ENCODE measurements at places on chromosomes 12 and 14.

DNA sequence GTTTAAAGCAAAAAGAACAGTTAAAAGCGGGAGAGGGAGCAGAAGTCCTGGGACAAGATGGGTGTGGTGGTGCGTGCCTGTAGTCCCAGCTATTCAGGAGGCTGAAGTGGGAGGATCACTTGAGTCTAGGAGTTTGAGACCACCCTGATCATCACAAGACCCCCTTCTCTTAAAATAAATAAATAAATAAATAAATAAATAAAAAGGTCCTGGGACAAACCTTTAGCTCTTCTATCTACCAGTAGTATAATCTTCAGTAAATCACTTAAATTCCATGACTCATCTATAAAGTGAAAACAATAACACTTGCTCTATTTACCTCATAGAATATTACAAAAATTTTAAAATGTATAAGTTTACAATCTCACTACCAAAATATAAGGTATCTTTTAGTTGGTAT is 5.8 kb downstream of the RACGAP1 start:
- DNase-seq: no peak

DNA sequence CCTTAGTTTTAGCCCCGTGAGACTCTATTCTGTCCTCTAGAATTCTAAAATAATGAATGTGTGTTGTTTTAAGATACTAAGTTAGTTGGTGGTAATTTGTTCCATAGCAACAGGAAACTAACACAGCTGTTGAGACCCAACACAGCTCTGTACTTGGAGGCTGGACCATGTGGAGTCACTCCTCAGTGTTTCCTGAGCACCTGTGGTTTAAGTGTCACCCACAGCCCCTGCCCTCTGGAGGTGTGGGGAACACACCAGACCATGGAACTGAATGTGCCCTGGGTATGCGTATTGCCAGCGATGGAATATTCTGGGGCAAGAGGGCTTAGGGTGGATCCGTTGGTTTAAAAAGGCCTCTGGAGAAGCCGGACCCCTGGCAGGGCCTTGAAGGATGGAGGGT is 16.6 kb upstream of the GPR68 start:
- no peak for DNase-seq

GRCh38 chr14:36134038-36134437 is 42.5 kb downstream of the PTCSC3 start:
- no peak for DNase-seq

DNA sequence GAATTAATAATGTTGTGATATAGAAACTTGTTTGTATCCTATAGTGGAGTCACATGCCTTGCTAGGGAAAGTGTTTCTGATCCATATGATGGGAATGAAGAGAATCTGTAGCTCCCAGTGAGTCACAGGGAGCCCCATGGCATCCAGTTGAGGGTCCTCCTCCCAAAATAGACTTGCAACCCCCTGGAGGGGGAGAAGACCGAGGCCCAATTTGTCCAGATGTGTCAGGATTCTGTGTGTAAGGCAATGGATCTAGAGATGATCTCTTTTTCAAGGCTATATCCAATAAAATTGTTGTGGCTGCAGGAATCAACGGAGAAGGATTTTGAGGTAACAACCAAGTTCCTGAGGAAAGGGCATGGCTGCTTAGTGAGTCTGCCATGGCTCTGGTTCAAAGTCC is 121.8 kb downstream of the BCL11B start:
- no peak for DNase-seq

GRCh38 chr12:65663648-65664047 is 160.6 kb upstream of the HMGA2 start:
- no peak for DNase-seq

DNA sequence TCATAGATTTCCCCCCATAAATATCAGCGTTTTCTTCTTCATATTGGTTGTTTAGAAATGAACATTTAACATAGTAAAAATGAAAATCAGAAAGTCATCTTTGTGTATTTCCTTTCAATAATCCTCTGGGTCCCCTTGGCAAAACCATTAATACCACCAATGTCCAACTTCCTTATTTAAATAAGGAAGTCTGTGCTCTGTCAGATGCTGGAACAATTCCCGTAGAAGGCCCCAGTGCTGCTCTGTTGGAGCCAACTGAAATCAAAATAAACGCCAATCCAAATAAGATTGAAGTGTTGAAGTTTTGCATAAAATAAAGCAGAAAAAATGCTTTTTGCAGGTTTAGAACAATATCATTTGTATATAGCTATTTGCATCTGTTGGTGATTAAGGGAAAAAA is 93.1 kb downstream of the PPM1H start:
- DNase-seq: no peak

DNA sequence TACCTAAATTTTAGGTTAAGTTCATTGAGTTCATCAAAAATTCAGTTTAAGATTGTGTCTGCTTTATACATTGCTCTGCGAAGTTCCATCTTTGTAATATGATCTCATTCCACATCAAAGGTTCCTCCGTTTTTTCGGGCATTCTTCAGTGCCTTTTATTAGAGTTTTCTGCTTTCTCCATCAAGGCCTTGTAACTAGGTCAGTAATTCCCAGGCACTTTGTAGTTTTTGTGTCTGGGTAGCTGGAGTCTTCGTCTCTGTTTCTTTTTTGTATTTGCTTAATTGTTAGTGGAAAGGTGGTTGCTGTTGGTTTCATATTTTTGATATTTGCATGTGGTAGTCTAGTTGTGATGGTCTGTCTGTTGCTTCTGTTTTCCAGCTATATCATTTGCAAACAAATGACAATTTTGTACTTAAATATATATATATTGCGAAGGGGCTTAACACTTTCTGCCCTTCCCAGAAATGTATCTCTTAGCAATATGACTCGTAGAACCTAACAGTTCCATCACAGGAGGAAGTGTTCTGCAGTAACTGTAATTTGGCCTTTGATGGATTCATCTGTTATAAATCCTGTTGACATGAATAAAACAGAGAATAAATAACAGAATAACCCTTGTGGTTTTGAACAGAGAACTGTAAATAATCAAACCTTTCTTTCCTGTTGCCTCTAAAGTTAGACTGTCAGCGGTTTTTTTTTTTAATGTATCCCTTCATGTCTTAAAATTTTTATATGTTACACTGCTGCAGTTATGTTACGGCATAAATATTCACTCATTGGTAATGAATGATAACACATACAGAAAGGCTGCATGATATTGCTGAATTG is 88.4 kb upstream of the DYNC1H1 start:
- DNase-seq: no peak

DNA sequence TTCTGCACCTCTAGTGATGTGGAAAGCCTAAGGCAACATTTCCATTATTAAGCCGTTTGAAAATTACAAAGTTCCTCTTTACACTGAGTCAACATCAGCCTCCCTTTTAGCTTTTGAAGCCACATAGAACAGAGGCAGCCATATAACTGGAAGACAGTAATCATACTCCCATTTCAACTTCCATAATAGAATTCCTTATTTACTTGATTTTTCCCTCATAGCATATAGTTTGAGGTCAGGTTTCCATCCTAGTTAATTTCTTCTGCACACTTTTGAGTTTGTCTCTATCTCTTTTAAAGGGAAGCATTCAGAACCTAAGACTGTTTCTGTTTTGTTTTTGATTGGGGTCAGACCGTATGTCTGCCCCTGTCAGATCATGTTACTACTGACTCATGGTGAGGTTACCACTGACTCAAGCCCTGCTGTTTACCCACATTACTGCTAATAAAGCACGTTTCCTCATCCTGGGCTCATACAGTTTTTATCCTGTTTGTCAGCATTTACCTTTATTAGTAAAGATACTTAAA is 161.0 kb downstream of the SLC38A4 start:
- DNase-seq: no peak

DNA sequence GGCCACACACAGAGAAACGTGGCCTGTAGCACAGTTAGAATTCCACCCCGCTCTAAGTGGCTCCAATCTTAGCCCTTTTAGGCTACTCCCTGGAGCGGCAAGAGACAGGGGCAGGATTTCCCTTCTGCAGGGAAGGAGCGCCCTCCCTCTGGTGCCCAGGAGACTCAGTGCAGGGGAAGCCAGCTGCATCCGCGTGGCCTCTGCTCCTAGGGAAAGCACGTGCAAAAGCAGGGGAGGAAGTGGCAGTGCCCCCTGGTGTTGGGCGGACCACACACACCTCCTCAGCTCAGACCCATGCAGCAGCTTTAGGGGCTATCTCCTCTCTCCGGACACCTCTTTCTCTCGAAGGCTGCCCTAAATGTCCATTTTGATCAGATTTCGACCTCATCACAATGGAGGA is 50.0 kb downstream of the SPRING1 start:
- DNase-seq: no peak

DNA sequence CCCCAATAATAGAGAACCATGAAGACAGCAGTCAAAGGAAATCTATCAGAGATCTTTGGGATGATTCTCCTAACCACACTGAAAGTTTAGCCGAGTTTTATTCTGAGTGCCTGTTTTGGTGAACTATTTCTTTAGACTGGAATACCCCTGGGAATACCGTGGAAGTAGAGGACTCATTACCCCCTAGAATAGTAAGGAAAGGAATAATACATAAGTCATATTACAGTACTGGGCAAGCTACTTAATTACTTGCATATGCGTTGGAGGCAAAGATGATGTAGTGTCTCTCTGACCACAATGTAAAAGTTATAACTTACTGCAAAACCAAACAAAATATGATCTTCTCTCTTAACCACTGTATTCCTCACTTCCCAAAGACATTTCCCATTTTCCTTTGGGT is 25.5 kb downstream of the ZC2HC1C start:
- DNase-seq: no peak

DNA sequence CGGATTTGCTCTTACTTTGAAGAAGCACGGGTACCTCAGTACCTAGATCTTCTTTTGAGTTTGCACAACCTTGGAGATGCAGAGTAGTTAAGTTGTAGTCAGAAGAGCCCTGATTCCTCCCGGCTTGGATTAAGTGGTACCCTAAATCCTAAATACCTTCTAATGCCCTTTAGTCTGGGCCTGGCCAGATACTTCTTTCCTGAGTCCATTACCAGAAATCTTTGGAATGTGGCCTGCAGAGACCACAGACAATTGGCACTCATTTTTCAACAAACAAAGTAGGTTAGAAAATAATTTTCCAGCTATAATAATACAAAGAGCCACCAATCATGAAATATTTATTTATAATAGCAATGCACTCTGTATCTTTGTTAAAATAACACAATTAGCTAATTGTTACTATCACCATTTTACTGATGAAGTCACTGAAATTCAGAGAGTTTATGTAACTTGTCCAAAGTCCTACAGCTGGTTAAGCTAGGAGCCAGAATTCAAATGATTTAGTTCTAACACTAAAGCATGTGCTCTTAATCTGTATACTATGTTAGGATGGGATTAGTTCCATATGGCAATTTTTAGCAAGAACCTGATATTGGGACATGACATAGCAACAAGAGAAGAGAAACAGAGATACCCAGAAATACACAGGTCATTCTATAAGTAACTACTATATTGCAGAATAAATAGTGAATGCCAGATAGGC is 132.1 kb upstream of the PDZRN4 start:
- no peak for DNase-seq
